Activated T-cell treated with anti-CD3 and anti-CD28 coated beads, Interleukin-2, amount 50 U/mL, for 72 hours (primary cell): ENCODE measurements at places on chromosomes 3 and 15. TPM values are rescaled to one million over a fixed set of nuclear protein-coding genes. Genes with fewer than 3 reads are reported as not detected.

- peak; percentile 9 for DNase-seq
These were observed 409.6 kb upstream of the TBL1XR1 start for GRCh38 chr3:177606891-177607290.

DNA sequence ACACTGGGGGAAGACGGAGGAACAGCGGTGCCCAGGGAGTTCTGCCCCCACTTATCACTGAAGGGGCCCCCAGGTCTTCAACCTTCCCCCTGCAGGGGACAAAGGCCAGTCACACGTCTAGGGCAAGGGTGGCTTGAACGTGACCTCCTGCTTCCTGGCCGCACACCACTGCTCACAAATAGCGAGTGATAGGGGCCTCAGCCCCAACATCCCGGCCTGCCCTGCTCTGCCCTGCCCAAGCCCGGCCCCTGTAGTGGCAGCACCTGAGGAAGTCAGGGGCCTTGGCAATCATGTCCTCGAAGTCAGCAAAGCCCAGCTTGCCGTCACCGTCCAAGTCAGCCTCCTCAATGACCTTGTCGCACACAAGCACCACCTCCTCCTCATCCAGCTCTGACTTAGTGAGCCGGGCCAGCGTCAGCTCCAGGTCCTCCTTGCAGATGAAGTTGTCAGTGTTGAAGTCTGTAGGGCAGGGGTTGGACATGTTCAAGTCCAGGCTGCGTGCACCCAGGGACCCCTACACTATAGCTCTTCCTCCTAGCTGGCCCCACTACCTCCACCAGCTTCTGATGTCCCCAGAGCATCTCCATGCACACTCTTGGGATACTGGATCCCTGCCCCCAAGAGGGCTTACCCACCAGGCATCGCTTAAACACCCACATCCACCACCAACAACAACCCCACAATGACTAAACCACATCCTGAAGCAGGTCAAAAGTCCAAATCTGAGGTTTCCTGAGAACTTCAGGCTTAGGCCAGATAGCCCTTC, 13.3 kb downstream of the SH2D7 start:
- peak; percentile 30 for DNase-seq

GRCh38 chr15:101088271-101088670, 163.6 kb downstream of the CHSY1 start:
- no peak for DNase-seq

- DNase-seq: no peak
These were observed 1.2 kb downstream of the PHC3 start for GRCh38 chr3:170180079-170180907.

- no peak for DNase-seq
These were observed 102.9 kb downstream of the FNDC3B start for GRCh38 chr3:172142051-172142863.

- no peak for DNase-seq
These were observed at the start of gene FBXL22 for GRCh38 chr15:63597038-63597790. Gene FBXL22, plus strand, starts transcription at chr15:63597387. Its CDS starts 6 bp downstream, at chr15:63597393.

DNA sequence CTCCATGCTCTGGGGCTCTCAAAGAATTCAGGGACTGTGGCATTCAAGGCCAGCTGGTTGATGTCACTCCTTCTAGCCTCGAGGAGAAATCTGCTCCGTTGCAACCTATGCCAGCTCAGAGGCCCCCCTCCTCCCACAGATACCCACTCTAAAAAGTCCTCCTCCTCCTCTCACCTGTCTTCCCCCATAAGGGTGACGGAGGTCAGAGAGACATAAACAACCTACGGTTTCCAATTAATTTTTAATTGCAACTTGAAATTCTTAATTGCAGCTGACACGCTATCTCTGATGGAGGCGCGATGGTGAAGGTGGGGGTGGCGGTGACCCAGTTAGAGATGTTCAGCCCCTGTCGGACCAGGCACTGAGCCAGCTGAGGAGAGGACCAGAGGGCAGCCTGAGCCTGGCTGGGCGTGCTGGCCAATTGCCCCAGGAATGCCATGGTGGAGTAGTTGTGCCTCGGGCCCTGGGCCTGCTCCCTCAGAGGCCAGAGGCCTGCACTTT, 43.2 kb upstream of the INSYN1 start:
- no peak for DNase-seq

DNA sequence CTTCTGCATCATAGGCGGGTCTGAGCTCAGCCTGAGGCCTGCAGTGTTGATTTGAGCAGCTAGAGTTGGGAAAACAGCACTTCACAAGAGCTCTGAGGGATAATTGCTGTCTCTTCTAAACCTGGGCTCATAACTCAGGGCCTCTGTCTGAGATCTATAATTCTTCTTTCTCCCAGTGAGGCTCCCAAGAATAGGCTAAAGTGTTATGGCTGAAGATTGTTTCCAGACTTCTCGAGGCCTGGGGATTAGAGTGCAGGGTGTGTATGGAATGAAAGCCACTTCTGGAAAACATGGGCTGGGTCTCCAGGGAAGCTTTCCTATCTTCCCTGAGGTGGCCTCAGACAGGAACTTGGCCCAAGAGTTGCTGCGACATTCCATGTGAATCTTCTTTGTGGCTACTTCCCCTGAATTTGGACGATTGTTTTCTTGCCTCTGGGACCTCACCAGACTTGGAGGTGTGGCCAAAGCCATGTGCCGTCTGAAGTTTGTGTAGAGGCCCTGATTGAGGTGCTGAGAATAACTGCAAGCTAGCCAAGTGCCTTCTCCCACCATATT, 26.5 kb downstream of the MTMR14 start:
- no peak for DNase-seq

DNA sequence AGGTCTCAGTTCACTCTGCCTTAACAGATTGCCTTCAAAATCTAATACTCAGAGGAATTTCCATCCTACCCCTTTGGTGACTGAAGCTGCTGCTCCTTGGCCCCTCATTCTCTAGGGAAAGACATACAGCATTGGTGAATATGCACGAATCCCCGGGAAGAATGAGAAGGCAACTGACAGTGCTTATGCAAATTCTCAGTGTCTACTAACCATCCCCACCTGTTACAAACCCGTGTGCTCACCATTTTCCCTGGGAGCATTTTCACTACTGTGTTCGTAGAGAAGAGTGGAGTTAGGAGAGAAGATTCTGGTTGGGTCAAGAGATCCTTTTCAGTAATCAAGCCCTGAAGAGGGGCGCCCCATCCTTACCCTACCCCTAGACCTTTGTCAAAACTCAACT, 37.7 kb downstream of the SYNM start:
- no peak for DNase-seq

DNA sequence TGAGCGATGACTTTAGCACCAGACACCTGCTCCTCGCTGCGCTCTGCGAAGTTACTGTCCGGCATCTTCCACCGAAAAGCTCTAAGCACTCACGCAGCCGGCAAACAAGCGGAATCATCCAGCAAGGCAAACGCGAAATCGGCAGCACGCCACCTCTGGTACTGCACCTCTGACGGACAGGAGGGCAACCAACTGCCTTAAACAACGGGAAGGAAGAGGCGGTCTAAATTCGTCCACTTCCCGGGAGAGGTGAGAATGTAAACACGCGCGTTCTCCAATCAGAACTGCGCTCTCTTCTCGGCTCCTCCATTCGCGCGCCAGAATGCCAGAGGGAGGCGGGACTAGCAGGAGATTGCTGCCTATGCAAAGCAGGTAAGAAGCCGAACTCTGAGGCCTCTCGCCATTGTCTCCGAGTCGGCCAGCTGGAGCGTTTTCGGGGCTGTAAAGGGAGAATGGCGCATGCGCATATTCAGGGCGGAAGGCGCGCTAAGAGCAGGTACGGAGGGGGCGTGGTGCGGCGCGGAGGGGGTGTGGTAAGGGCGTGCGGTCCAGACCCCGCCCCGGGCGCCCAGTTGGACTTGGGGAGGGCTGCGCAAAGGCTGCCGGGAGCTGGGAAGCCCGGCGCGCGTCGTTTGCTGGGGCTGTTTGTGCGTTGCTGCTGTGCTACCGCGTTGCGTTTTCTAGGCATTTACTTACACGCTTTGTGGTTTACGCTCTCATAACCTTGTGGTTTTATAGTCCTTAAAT, at the start of the genes BTD and HACL1:
BTD (plus strand) TSS at position 347 of the 747 bp plus-strand sequence. CDS start 33,695 bp downstream, outside the sequence.
HACL1 (minus strand) TSS at position 171 of the 747 bp plus-strand sequence; CDS start at position 65, 106 bp downstream.
- peak; percentile 99 for DNase-seq

GRCh38 chr15:100999369-100999768, 80.2 kb downstream of the LRRK1 start:
- no peak for DNase-seq

GRCh38 chr3:174438501-174439145, 420.5 kb upstream of the NAALADL2 start:
- DNase-seq: no peak

GRCh38 chr3:36433511-36433910, 53.2 kb downstream of the STAC start:
- DNase-seq: no peak

- no peak for DNase-seq
These were observed 17.8 kb downstream of the ITGA11 start for GRCh38 chr15:68414206-68414555.

GRCh38 chr3:144003051-144003450, 31.4 kb downstream of the DIPK2A start:
- DNase-seq: no peak

- DNase-seq: no peak
These were observed 195.0 kb upstream of the EPHA3 start for GRCh38 chr3:88912294-88912877.

The SAMMSON gene
- not detected for total RNA-seq

The LMOD3 gene
- total RNA-seq: not detected

The CTXND1 gene
- not detected for total RNA-seq

The ATP13A5 gene
- not detected for total RNA-seq

The PIF1 gene
- 33.3 TPM for total RNA-seq

The CNTN3 gene
- total RNA-seq: not detected

The P2RY12 gene
- not detected for total RNA-seq

The ADAMTS9 gene
- not detected for total RNA-seq

The ARL6IP5 gene
- total RNA-seq: 93.1 TPM
